ENCODE measurements at places on chromosomes 7 and 10.

DNA sequence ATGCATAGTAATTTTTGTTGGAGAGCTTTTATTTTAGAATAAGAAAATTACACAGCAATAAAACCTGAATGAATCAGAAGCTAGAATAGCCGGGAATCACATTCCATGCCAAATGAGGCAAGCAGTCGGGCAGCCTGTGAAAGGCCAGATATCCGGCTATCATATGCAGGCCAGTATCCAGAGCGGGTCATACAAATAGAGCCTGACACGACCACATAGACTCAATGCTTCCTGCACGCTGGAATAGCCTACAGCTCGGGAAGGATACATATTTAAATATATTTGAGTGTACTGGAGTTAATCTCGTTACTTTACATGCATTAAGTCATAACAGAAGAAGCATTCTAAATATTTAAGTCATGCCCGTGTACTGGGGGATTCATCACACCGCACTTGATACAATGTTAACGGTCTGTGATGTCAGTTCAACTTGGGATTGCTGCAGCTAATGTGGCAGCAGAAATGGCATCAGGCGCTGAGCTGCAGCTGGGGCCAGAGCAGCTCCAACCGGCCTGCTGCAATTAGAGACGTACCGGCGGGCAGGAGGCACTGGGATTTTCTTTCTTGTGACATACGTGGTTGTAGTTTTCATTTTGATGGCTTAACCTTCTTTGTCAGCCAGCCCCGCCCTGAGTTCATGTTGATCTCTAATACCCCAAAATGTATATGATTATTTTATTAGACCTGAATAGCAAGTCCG is 112.0 kb downstream of the EBF3 start:
- DNase-seq: no peak

GRCh38 chr10:17989908-17990767 is 38.4 kb downstream of the SLC39A12 start:
- DNase-seq: no peak

- DNase-seq: no peak
Measured at GRCh38 chr7:128860158-128861073, 2.2 kb upstream of the ATP6V1F start.

GRCh38 chr10:116336866-116337265 is 12.6 kb downstream of the CCDC172 start:
- no peak for DNase-seq

- no peak for DNase-seq
Measured at GRCh38 chr7:120842121-120842621, 15.8 kb downstream of the TSPAN12 start.

GRCh38 chr7:31049005-31049765 is 2.9 kb upstream of the ADCYAP1R1 start:
- DNase-seq: no peak

DNA sequence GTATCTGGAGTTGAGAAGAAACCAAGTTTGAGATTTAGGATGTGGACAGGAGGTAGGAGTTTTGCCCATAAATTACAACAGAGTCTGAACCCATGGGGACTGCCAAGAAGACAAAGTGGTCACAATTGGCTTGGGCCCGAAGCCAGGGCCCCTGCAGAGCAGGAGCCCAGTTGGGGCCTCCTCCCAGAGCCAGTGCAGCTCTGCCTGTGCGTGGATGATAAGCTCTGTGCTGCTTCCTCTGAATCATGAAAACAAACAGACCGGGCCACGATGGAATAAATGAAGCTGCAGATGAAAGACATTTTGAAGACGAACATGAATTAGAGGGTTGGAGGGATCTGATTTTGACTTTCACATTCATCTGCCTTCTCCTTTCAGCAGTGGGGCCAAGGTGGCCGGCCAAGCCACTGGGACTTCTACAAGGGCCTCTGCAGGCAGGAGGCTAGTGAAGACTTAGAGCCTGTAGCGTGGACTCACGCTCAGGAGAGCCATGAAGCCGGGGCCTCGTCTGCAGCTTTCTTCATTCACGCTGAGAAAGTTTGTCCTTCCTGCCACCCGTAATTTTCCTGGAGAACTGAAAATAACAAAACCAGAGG is 156.8 kb upstream of the LYZL1 start:
- DNase-seq: no peak

Measured in T-helper 2 cell (primary cell).